ENCODE measurements at places on chromosomes 3 and 15. TPM values are rescaled to one million over a fixed set of nuclear protein-coding genes. Genes with fewer than 3 reads are reported as not detected.
A peak's percentile ranks its signal among the peaks of the same experiment; 100 is the strongest.

IRAK2 gene
- 6.2 TPM for polyA plus RNA-seq

DNA sequence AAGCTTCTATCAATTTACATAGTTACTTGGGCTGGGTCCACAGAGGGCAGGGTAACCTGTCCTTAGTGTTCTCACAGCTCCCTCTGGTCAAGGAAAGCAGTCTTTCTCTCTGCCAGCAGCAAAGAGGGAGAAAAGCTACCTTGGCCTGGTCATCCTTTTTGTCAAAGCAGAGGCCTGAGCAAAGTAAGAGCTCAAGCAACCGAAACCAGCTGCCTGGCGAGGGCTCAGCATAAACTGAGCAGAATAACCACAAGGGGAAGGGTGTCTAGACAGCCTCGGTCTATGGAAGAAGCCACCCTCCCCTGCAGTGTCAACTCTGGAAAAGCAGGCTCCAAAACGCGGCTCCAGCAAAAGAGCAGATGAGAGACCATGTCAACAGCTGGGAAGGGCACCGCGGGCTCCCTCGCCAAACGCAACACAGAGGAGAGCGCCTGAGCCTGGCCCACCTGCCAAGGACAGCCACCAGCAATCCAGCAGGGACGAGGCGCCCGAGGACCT lies 17.4 kb downstream of the LRIG1 start:
- DNase-seq = no peak

DNA sequence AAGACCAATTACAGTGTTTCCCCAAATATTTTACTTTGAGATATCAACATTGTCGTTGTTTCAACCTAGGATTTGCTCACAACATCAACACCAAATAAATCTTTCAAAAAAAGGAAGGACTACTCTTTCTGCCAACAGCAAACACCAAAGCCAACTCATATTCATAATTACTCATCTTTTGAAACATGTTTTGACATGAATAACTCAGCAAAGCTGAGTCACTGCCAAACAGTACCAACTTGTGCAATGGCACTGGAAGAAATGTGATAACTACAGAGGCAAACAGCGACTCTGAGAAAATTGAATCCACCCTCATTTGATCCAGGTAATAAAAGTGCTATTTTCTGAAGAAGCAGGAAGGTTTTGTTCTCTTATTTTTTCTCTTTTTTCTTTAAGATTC lies 67.2 kb downstream of the PEX5L start:
- DNase-seq = peak; percentile 15

GRCh38 chr15:40190591-40190990 lies 29.7 kb downstream of the BUB1B start:
- DNase-seq = peak; percentile 1

- DNase-seq = no peak
Measured at GRCh38 chr15:82540984-82541431, 751 bp upstream of the RPS17 start.

DNA sequence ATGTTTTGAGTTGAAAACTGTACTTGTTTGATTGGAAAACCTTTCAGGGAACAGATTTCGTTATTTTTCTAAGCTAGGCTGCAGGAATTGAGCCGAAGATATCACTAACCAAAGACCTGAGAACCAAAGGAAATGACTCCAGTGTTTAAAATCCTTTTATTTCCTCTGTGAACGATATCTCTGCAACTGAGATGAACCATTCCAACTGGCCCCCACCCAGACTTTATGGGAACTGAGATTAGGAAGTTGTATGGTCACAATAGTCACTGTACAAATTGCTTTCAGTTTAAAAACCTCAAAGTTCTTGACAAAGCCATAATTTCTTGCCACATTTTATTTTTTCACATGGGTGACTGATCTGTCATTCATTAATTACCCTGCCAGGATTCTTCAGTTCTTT lies 232.4 kb downstream of the RBMS3 start:
- DNase-seq = no peak

ISLR gene
- polyA plus RNA-seq = not detected

DNA sequence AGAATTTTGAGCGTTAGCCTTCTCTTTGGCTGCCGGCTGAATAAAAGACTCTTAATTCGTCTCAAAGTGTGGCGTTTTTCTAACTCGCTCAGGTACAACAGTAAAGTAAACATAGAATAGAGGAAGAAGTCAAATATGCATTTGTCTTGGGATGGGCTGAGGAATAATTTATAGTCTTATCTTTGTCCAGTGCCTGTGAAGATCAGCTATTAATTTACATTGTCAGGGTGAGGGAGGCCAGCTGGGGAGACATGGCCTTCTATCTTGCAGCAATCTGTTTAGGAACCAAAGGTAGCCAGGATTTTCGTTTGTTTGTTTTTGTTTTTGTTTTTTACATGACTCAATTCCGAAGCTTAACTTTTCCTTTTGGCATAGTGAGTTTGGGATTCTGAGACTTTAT lies 100.2 kb downstream of the VPS8 start:
- DNase-seq = no peak

All from keratinocyte (primary cell).